Activated CD4-positive, alpha-beta T cell treated with anti-CD3 and anti-CD28 coated beads, Interleukin-2, amount 50 U/mL, for 4 hours (primary cell): ENCODE measurements at places on chromosomes 6 and 20.

DNA sequence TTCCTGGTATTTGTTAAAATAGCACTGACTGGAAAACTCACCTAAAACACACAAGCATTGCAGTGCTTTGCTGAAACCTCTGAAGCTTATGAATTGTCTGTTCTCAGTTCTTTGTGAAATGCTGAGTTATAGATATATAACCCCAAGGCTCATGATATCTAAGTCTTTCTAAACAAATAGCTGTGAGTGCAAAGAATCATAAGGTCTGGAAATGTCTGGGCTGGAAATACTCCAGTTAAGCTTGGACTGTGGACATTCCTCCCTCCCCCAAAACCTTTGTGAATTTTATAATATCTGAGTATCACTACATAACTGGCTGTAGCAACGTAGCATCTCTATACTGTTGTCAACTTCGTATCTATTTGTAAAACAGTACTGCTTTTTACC lies 69.1 kb downstream of the CBLN4 start:
- DNase-seq, result no peak

- no peak for DNase-seq
These were observed 85.3 kb downstream of the DCDC2 start for GRCh38 chr6:24272553-24272952.

DNA sequence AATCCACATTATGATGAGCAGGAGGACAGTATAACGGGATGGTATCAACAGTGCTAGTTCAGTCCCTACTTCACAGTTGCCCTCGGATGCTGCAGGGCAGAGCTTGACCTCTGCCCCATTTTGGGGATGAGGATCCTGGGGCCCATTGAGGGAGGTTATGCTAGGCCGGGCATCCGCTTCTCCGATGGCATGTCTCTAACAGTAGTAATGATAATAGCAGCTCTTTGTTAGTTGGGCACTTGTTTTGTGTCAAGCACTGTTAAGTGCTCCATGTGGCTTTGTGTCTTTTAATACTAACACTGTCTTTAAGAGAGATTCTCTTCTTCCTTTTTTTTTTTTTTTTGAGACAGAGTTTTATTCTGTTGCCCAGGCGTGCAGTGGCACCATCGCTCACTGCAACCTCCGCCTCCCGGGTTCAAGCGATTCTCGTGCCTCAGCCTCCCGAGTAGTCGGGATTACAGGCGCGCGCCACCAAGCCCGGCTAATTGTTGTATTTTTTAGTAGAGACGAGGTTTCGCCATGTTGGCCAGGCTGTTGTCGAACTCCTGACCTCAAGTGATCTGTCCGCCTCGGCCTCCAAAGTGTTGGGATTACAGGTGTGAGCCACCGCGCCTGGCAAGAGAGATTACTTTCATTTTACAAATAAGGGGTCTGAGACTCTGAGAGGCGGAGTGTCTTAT lies 1.1 kb downstream of the MAPRE1 start:
- DNase-seq, result no peak

GRCh38 chr20:50538276-50538675 lies 28.1 kb downstream of the PTPN1 start:
- no peak for DNase-seq

DNA sequence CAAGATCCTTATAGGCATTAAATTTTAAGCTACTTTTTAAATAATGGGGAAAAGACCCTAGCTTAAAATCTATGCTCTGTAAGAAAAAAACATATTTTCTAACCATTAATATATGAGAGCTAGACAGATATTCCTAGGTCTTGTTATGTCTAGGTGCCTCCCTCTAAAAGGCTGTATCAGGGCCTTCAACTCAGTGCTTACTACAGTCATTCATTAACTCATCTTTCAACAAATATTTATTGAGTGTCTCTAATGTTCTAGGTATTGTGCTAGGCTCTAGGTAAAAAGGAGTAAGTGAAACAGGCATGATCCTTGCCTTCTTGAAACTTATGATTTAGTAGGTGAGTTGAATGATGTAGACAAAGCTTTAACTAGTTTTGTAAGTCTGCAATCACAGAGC lies 6.4 kb upstream of the STX11 start:
- no peak for DNase-seq

DNA sequence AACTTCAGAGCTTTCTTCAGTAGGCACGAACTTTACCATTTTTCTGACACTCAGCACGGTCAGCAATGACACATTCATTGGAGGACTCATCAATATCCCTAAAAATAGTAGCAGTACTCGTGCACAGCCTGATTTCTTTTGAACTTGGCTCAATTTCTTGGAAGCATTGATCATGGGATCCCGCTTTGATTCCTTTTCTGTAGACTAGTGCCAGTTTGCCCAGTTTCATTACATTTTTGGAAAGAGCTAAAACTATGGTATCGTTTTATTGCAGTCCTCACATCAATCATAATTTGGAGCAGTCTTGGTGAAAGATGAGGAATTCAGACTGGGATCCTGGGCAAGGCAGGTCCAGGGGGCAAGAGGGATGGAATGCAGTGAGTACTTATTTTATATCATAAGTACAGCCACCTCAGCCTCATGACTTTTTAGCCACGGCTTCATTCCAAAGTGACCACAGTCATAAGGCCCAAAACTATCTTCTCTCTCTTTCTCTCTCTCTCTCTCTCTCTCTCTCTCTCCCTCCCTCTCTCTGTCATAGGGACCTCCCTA lies 170.9 kb upstream of the AKAP12 start:
- DNase-seq, result no peak

- no peak for DNase-seq
These were observed 127.2 kb upstream of the SUPT3H start for GRCh38 chr6:45504947-45505346.

GRCh38 chr6:108665495-108666196 lies 104.9 kb downstream of the FOXO3 start:
- DNase-seq, result no peak

DNA sequence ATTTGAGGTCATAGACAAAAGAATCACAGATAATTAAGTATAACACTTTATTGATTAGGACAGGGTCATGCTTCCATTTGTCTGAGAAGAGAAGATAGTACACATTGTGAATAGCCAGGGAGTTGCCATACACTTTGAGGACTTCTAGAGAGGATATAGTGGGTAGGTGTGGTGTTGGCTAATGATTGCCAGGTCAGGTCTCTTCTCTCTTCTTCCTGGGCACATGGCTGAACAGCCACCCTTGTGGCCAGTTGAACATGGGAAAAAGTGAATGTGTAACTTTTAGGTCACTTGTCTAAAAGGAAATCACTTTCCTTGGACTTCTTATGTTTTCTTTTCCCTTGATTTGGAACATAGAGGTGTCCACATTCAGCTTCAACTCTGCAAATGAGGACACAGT lies 772.1 kb upstream of the MAP3K7 start:
- DNase-seq, result no peak

- DNase-seq, result no peak
These were observed 2.1 kb downstream of the ZC3H12D start for GRCh38 chr6:149482545-149483333.

- DNase-seq, result no peak
These were observed 67.8 kb downstream of the MMS22L start for GRCh38 chr6:97215157-97215769.

DNA sequence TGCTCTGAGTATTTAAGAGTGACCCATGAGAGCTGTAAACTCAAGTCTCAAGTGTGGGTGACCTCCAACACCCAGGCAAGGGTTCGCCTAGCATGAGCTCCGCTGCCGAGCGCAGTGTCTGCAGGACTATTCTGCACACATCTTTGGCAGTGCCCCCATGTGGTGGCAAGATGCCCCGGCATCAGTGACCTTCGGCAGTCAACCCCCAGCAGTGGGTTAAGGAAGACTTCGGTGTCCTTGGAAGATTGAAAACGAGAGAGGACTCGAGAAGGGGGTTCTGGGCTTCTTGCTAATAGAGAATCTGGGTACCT lies 43.1 kb downstream of the RBM38 start:
- no peak for DNase-seq

DNA sequence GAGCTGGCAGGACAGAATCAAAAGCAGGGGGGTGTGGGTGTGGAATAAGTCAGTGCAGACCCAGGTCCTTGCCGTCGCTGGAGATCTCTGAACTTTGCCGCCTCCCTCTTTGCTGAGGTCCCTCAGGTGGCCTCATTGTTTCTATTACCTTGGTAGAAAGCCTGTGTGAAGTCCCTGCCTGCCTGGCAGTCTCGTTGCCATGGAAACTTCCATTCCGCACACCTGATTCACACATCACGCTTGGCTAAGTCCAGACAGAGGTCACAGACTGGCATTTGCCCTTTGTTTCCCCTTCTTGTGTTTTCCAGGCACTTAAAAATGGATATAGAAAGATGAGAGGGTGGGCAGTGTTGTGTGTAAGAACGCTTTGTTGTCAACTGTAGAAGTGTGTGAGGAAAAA lies 260.6 kb downstream of the PRL start:
- no peak for DNase-seq

GRCh38 chr20:41452226-41452625 lies 85.6 kb upstream of the EMILIN3 start:
- DNase-seq, result no peak

GRCh38 chr6:136102991-136103688 lies 147.0 kb downstream of the MTFR2 start:
- no peak for DNase-seq

DNA sequence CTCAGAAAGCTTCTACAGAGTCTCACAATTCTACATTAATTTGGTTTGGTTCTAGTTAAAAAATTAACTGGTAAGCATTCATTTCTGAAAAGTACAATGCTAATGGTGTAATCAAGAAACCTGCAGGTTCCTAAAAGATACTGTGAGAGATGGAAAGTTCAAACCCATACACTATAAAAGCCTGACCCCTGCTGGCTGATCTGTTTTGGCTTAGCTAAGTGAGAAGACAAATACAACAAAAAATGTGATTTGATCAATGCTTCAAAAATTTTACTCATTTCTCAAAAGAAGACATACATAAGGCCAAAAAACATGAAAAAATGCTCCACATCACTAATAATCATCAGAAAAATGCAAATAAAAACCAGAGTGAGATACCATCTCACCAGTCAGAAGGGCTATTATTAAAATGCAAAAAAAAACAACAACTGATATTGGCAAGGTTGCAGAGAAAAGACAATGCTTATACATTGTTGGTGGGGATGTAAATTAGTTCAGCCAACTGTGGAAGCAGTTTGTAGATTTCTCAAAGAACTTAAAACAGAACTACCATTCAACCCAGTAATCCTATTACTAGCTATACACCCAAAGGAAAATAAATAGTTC lies 102.8 kb downstream of the MOXD1 start:
- DNase-seq, result no peak

DNA sequence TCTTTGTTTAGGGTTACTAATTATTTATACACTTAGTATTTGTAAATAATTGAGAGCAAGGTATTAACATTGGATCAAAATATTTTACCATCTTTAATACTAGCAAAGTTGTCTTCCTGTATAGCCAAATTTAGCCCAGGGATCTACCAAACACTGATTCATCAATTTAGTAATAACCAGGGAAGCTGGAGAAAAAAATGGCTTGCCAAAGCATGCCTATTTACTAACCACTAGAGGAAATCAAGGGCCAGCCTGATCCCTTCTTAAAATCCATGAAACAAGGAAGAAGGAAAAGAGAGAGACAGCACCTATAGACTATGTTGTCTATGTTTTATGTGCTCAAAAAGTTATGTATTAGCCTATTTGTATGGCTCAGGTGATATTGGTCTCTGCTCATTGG lies 450.3 kb upstream of the GJE1 start:
- DNase-seq, result no peak

DNA sequence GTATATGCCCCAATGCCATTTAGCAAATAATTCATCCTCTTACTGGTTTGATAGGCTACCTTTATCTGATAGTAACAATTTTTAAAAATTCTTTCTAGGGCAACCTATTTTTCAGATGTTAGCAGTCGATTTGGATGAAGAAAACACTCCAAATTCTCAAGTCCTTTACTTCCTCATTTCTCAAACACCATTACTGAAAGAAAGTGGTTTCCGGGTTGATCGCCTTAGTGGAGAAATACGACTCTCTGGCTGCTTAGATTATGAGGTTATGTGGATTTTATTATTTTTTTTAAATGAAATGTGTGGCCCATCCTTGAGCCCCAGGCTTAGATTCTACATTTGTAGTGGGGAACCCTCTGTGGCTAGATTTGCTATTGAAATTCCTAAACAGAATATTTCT lies 26.3 kb downstream of the CDH26 start:
- DNase-seq, result no peak
